ENCODE measurements at places on chromosomes 11 and 22. TPM values are rescaled to one million over a fixed set of nuclear protein-coding genes. Genes with fewer than 3 reads are reported as not detected.

Gene FAM111B
- polyA plus RNA-seq: 28.2 TPM

Gene MS4A15
- 0.14 TPM for polyA plus RNA-seq

Gene SMTNL1
- polyA plus RNA-seq: 0.14 TPM

Gene BLID
- not detected for polyA plus RNA-seq

GRCh38 chr11:82998697-82999096 is 73.0 kb downstream of the RAB30 start:
- no peaks in the 10 kb centered on the region for H3K27me3 ChIP-seq
- H3K27ac ChIP-seq: no peak overlapping the region
- H3K4me1 ChIP-seq: no peaks in the 10 kb centered on the region

Measured in GM23338 (cell line).